ENCODE measurements at places on chromosomes 11 and 22. TPM values are rescaled to one million over a fixed set of nuclear protein-coding genes. Genes with fewer than 3 reads are reported as not detected.

OR56B1 gene
- not detected for total RNA-seq

PLAAT5 gene
- total RNA-seq, result 1.9 TPM

CARD18 gene
- total RNA-seq, result not detected

TIMM8B gene
- 51.9 TPM for total RNA-seq

PHOX2A gene
- total RNA-seq, result not detected

EIF4ENIF1 gene
- 44.4 TPM for total RNA-seq

PGR gene
- total RNA-seq, result 0.29 TPM

CTSW gene
- total RNA-seq, result not detected

REXO2 gene
- 83.5 TPM for total RNA-seq

TIMM10 gene
- total RNA-seq, result 41.7 TPM

C11orf65 gene
- total RNA-seq, result 1.6 TPM

CD3G gene
- total RNA-seq, result not detected

KCNC1 gene
- 0.18 TPM for total RNA-seq

OR51B2 gene
- 0.41 TPM for total RNA-seq

CPT1B gene
- 112 TPM for total RNA-seq

LGR4 gene
- 28.2 TPM for total RNA-seq

RASL10A gene
- total RNA-seq, result 2.5 TPM

DGCR8 gene
- 72.3 TPM for total RNA-seq

ENTHD1 gene
- total RNA-seq, result not detected

MAJIN gene
- not detected for total RNA-seq

DMC1 gene
- total RNA-seq, result 4.2 TPM

LRRC32 gene
- 37.9 TPM for total RNA-seq

AIFM3 gene
- 2.4 TPM for total RNA-seq

SYT9 gene
- total RNA-seq, result 3.7 TPM

LARGE2 gene
- 5.2 TPM for total RNA-seq

ASRGL1 gene
- 6.7 TPM for total RNA-seq

DSCAML1 gene
- total RNA-seq, result 2.0 TPM

HEPN1 gene
- total RNA-seq, result not detected

BATF2 gene
- total RNA-seq, result 1.5 TPM

FGF19 gene
- total RNA-seq, result not detected

DRD4 gene
- 2.1 TPM for total RNA-seq
